ENCODE measurements at places on chromosomes 12 and 14.

DNA sequence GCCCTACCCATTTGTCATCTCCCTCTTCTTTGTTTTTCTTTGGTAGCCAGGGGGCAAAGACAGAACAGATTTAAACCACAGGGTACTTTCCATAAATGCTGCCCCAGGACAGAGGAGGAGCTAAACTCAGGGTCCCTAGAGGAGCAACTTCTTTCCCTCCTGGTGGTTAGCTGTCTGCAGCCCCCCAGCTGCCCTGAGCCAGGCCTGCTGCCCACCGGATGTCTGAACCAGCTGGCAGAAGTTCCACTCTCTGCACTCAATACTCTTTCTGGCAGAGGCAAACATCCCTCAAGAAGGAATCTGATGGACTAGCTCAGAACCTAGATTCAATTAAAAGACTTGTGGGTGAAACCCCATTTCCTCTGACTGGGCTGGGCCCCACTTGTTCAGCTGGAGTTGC is 10.7 kb downstream of the VDR start:
- no peak for DNase-seq

DNA sequence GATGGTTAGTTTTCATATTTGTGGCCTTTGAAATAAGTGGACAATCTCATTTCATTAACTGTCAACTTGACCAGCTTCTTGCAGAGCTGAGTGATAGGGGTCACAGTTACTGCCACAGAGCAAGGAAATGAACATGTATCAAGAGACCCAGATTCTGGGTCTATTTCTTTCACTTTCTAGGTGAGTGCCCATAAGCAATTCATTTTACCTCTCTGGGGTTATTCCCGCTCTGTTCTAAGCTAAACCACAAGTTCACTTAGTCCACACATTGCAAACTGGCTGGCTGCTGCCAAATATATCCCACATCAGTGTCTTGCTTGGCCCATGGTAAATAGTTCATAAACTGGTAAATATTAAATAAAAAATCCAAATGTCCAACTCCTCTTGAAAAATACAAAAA is 29.9 kb downstream of the GPHB5 start:
- no peak for DNase-seq

GRCh38 chr14:68506645-68507419 is 286.0 kb downstream of the ZFP36L1 start:
- DNase-seq, result no peak

- no peak for DNase-seq
These were observed 470.9 kb downstream of the CCER1 start for GRCh38 chr12:90484094-90484493.

DNA sequence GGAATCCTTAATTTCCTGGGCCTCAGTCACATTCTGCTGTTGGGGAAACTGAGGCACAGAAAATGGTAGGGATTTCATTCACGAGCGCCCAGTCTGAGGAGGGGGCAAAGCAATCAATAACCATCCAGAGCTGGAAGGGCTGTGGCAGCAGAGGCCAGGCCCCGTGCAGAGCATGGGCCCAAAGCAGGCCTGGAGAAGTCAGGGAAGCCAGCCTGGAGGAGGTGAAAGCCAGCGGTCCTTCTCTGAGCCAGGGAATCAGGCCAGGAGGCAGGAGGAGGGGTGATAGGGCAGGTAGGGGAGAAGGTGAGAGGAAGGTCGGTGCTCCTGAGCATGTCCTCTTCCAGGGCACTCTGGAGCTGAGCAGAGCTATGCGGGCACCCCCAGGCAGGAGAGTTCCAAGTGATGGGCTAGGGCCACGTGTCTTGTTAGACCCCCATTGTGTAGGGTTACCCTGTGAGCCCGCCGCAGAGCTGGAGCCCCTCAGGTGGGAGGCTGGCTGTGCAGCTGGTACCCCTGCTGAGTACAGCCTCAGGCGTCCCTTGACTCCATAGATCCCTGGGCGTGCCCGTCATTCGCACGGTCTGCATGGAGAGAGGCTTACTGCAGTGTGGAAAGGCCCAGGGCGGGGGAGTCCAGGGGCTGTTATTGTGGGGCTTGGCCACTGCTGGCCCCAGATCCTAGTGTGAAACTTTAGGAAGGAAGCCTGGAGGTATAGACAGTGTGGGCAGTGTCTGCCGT is 4.8 kb downstream of the TNFAIP2 start:
- no peak for DNase-seq

DNA sequence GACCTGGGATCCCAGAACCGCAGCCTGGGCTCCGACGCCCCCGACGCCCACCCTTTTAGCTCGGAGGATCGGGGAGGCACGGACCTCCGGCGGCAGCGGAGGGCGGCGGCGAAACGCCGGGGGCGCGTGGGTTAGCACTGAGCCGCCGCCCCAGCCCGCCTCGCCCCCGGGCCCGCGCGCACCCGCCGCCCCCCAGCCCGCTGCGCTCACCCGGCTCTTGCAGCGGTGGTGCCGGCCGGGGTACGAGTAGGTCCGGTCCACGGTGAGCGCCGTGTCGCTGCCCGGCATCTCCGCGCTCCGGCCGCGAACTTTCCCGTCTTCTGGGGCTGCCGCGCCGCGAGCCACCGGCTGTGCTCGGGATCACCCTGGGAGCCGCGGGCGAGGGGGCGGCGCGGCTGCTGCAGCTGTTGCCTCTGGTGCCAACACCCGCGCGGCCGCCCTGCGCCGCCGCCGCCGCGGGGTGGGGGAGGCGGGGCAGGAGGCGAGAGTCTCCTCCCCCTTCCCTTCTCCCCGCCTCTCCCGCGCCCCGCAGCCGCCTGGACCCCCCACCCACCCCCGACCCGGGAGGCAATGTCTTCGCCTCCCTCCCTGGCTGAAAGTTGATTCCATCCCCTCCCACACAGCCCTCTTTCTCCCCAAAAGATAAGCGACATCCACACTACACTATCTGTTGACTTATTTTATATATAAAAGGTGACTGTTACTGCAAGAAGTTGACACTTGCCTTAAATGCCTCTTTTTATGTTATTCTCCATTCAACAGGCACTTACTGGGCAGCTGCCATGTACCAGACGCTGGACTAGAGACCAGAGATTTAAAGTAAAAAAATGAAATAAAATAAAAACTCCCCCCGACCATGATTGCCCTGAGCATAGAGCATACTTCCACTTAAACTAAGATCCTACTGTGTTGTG is at the start of gene TMCC3:
TSS of gene TMCC3 (minus strand) at position 415 of the 914 bp plus-strand sequence. CDS start at position 288, 127 bp downstream.
- DNase-seq, result no peak

GRCh38 chr14:96811985-96812667 is 14.9 kb downstream of the VRK1 start:
- DNase-seq, result no peak

DNA sequence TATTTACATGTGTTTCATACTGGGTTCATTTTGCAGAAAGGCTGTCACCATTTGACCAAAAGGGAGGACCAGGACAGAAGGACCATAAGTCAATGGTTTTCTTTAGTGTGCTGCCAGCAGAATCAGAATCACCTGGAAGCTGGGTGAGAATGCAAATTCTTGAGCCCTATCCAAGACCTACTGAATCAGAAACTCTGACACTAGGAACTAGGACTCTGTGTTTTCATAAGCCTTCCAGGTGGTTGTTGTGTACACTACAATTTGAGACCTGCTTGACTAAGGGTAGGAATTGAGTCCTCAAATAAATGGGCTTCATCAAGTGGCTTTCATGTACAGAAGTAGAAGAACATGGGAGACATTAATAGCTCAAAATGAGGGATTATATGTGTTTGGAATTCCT is 32.2 kb downstream of the PDE6H start:
- DNase-seq, result no peak

DNA sequence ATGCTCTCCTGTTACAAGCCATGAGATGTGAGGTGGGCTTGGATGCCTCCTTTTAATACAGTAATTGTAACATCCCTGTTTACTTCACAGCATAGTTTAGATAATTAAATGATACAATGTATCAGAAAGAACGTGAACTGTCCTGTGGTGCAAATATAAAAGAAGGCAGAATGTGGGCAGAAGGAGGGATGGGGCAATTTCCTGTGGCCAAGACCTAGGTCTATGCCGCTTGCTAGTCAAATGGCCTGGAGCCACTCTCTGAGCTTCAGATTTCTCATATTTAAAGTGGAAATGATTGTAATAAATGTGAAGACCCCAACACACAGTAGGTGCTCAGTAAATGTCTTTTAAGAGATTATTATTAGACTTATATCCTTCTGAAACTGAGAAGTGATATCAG is 24.0 kb upstream of the EVL start:
- no peak for DNase-seq

GRCh38 chr12:124608450-124608870 is 41.0 kb upstream of the NCOR2 start:
- DNase-seq, result no peak

DNA sequence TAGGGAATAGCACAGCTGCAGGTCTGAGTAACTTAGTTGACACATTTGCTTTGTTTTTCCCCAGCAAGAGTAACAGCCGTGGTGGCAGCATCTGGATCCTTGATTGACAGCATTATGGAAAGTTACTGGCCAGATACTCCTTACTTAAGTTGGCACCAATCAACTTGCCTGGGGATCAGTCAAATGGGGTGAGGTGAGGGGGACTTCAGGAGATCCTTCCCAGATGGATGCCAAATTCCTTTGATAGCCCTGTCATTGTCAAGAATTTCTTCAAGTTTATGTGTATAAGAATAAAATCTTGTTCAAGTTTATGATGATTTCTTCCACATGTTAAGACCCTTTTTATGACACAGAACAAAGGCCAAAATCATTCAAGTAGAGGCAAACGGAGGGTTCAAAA is 618.4 kb downstream of the SLC6A15 start:
- DNase-seq, result no peak

DNA sequence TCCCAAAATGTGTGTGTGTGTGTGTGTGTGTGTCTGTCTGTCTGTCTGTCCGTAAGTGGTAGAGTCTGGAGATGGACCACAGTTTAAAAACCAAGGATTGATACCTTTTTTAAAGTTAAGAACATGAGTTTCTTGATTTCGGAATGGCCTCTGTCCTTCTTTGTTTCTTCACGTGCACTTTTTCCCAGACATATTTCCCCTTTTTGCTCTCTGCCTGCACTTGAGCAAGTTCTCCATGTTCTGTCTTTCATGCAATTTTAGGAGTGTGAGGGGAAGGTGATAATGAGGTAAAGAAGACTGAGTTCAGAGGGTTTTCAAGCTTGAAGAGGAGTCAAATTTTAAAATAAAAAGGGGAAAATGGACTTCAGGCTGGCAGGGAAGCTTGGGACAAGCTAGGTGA is 12.7 kb downstream of the OLR1 start:
- no peak for DNase-seq
